H4 (cell line): ENCODE measurements at places on chromosomes 1 and 21.
A peak's percentile ranks its signal among the peaks of the same experiment; 100 is the strongest.

- DNase-seq, result no peak
Observed at GRCh38 chr1:160708801-160709200, 2.8 kb downstream of the CD48 start.

- no peak for DNase-seq
Observed at GRCh38 chr1:99496067-99496466, 149.8 kb upstream of the PALMD start.

- no peak for DNase-seq
Observed at GRCh38 chr1:223248770-223249140, 105.7 kb upstream of the TLR5 start.

DNA sequence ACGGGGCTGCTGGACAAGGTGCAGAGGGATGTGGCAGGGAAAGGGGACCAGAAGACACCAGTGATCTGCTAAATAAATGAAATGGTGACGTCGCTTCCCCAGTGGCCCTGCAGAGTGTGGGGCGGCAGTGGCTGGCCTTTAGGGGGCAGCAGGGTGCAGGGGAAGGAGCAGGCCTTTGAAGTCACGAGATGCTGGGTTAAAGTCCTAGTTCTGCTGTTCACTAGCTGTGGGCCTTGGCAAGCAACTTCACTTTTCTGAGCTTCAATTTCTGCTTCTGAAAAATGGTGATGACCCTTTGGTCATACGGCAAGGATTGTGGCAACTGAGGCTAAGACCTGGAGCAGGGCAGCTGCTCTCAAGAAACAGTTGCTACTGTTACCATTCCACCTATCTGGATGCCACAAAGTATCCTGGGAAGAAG is 9.2 kb upstream of the GALE start:
- peak; percentile 73 for DNase-seq

GRCh38 chr1:29171089-29171488 is 10.6 kb downstream of the SRSF4 start:
- DNase-seq, result no peak

DNA sequence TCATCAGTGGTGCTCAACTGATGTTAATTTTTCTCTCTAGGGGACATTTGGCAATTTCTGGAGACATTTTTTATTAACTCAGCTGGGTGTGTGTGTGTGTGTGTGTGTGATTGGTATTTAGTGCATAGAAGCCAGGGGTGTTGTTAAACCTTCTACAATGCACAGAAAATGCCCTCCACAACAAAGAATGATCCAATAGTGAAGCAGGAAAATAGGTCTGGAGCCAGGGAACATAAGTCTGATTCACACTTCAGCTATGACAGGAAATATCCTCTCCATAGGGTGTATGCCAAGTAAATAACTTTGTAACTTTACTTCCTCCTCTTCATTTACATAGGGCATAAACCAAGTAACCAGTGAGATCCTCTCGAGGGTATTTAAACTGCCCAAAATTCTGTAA is 25.1 kb upstream of the TMEM61 start:
- no peak for DNase-seq

DNA sequence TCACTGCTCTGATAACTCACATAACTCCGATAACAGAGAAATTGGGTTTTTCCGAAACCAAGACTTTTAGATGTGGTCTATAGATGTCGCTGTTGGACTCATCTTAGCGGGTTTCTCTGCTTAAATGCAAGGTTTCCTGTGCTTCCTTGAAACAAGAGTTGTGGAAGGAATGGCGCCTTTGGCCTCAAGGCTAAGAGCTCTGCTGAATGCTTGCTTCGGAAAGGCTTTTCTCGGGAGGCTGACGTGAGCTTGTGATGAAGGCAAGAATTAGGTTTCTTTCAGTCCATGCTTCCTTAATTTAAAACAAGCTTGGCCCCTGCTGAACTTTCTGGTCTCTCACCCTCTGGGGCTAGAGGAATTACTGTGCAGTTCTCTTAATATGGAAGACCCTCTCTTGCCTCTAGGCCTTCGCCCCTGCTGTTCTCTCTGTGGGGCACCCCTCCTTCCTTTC is 113.5 kb downstream of the MAP3K21 start:
- peak; percentile 66 for DNase-seq

GRCh38 chr1:38733761-38734160 is 125.8 kb downstream of the RRAGC start:
- no peak for DNase-seq
